ENCODE measurements at places on chromosomes 12 and 14.

DNA sequence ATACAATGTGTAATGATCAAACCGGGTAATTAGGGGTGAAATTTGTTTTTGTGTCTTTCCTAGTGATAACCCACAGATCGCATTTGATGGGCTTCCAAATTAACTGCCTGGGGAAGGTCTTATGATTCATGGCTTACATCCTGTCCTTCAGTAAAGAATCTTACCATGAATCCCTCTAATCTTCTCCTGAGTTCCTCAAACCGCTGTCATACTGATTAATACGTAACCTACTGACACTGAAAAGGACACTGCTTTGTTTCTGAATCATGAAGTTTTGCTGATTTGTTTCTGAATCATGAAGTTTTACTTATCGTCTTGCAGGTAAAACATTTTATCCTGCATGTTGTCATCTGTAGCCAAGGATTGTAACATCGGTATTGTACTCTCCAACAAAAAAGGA, 52.0 kb upstream of the CRY1 start:
- DNase-seq: no peak

- DNase-seq: no peak
Observed at GRCh38 chr12:13948621-13949020, 32.8 kb downstream of the GRIN2B start.

DNA sequence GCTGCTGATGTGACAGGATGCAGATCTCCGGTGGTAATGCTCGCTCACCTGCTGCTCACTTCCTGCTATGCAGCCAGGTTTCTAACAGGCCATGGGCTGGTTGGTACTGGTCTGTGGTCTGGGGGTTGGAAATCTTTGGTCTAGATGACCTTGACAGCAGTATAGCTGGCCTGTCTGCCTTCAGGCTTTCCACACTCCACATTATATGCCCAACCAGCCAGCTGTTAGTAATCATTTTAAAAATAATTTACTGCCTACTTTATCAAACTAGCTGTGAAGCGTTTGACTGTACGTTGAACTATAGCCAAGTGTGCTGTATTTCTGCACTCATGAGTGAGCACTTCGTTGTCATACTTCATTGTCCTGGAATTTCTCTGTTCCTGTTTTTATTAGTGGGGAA, 424.0 kb upstream of the GARIN6 start:
- no peak for DNase-seq

GRCh38 chr12:108477055-108477880, 37.8 kb upstream of the FICD start:
- no peak for DNase-seq

GRCh38 chr12:54032627-54033100, at the start of gene HOXC5:
HOXC5 (plus strand) TSS chr12:54033050; CDS start chr12:54033123, 73 bp downstream.
- peak; percentile 53 for DNase-seq

GRCh38 chr14:100568998-100569733, 18.1 kb downstream of the BEGAIN start:
- no peak for DNase-seq

DNA sequence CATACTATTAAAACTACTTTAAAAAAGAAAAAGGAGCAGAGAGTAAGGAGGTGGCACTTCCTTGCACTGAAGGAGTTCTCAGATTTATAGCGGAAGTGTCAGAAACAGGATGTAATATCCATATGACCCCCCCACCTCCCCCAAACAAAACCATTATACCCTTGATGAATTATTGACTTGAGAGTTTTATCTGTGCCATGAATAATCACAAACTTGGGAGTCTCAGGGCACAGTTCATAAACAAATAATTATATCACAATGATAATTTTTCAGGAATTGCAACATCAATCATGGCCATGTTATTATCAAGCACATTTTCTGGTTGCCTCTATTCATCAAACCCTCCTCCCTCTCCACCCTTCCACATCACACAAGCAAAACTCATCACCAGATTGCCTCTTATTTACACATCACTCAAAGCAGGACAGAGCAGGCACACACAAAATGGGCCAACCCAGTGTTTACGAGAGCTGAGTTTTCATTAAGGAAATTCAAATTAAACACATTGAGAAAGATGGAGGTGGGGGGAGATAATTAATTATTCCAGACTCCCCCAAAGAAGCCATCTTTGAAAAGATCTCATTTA, 141.4 kb downstream of the EGLN3 start:
- no peak for DNase-seq

DNA sequence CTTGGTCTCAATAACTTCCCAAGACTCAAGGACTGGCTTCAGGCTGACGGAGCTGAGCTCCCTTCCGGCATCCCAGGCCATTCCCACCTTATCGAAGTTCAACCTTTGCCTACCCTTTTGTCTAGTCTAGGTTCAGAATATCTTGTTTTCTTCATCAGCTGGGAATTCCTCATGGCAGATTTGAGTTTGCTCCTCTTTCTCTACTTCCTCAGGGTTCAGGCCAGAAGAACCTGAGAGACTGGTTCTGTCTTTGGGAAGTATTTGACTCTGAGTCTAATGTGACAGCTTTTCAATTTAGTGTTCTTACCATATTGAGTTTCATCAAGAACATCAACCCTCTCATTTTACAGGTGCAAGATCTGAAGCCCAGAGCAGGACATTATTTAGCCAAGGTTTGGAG, 2.1 kb downstream of the BIN2 start:
- DNase-seq: no peak

GRCh38 chr12:15669256-15669948, 119.8 kb downstream of the EPS8 start:
- DNase-seq: no peak

DNA sequence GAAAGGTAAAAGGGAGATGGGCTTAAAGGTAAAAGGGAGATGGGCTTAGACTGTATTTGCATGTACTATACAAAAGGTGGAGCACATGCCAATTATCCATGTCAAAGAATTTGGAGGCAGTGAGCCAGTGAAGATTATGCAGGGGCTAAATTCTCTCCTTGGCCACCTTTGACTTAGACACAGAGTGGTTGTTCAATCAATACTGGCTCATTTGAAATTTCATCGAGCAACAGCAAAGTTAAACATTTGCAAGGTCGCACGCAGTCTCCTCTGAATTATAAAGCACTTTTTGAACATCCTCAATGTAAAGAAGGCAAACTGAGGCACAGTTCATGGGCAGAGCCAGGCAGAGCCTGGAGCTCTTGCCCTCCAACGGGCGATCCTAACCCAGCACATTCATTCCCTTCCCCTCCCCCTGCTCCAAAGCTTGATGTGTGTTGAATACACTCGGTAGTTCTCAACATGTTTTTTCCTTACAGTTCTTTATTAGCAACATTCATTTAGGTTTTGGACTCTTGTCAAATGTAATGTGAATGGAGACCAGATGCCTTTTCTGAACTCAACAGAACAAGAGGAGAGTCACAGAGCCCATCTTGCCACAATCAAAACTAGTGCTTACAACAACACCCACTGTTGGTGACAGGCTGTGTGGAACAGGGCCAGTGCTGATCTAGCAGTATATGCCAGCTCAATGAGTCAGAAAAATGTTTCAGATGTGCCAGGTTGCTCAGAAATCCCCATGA, 169.7 kb upstream of the G2E3 start:
- DNase-seq: no peak

GRCh38 chr14:63273717-63274655, 44.7 kb downstream of the GPHB5 start:
- no peak for DNase-seq

GRCh38 chr12:54765652-54766051, 88.7 kb upstream of the MUCL1 start:
- no peak for DNase-seq

GRCh38 chr14:100341301-100342031, 18.3 kb downstream of the SLC25A47 start:
- DNase-seq: peak; percentile 95

- DNase-seq: no peak
Observed at GRCh38 chr12:6228535-6229223, 28.5 kb downstream of the CD9 start.

- no peak for DNase-seq
Observed at GRCh38 chr14:100096656-100097055, 31.4 kb downstream of the EVL start.

DNA sequence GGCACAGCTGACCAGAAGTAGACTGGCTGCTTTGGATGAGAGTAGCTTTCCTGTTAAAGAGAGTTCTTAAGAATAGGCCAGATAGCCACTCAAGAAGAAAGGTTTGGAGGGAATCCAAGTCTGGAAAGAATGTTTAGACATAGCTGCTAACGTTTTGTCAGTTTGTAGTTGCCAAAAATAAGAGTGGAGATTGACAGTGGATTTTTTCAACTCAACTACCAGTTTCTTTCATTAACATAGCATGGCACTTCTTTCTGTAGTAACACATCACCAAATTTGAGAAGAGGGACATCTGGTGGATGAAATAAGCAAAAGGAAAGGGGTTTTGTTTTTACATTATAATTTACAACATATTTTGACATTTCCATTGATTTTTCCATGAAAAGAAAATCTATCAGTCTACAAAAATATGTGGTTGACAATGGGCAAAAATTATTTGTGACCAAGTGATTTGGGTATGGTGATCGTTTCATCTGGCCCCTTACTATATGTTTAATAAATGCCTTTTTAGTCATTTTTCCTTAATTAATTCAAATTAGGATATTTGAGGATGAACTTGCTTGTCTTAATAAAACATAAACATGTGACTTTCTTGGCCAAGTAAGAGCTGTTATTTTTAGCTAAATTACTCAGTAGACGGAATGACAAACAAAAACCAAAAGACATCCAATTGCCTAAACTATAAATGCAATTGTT, 71.1 kb downstream of the PTPRR start:
- no peak for DNase-seq

DNA sequence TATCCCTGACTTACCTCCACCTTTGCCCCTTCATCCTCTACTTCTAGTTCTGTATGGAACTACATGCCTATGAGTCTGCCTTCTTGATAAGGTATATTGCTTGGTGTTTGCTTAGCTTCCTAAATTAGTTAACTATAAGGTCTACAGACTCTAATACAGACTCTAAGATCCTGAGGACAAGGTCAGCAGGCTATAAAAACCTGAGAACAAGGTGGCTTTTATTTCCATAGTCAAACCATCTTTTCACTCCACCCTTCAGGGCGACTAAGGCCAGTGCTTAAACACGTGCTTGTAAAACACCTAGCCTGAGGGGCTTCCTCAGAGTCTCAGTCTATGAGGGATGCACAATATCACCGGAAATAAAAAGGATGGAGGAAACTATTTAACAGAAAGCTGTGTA, 36.1 kb upstream of the COL2A1 start:
- no peak for DNase-seq

- DNase-seq: no peak
Observed at GRCh38 chr12:110039085-110039807, 9.1 kb downstream of the C12orf76 start.

DNA sequence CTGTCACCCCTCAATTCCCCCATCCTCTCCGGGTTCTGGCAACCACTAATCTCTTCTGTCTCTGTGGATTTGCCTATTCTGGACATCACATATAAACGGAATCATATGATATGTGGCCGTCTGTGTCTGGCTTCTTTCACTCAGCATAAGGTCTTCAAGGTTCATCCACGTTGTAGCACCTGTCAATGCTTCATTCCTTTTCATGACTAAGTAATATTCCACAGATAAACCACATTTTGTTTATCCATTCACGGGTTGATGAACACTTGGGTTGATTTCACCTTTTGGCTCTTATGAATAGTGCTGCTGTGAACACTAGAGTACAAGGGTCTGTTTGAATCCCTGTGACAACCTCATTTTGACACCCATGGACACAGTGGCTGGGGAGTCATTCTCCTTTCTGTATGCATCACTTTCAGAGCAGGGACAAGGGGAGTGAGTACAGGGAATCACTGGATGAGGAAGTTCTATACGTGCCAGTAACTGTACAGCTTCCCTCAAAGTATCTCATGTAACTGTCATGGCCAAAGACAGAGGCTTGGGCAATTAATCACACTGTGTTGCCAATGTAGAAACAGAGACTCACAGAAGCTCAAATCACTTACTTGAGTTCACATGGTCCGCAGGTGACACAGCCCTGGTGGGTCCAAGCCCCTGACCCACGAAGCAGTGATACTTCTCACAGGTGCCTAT, 10.9 kb upstream of the TESC start:
- peak; percentile 32 for DNase-seq

- DNase-seq: no peak
Observed at GRCh38 chr12:12885096-12885792, 6.1 kb upstream of the GPRC5A start.

DNA sequence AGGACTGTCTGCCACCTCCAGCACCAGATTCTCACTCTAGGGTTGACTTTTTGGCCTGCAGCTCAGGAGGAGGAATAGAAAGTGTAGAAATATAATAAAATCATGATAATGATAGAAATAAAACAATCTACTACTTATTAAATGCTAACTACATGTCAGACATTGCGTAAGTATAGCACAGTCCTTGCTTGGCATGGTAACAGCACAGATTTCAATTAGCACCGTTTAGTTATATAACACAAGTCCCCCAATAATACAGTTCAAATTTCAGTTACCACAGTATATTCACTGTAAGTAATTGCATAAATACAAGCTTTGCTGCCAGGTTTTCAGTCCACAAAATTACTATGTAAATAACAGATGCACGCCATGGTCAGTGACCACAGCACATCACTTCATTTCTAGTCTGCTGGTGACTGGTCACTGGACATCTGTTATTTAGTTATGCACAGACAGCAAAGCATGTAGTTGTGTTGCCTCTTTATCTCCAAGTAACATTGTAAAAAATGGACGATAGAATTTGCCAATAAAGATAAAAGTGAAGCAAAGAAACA, 6.5 kb upstream of the GLT8D2 start:
- DNase-seq: no peak

DNA sequence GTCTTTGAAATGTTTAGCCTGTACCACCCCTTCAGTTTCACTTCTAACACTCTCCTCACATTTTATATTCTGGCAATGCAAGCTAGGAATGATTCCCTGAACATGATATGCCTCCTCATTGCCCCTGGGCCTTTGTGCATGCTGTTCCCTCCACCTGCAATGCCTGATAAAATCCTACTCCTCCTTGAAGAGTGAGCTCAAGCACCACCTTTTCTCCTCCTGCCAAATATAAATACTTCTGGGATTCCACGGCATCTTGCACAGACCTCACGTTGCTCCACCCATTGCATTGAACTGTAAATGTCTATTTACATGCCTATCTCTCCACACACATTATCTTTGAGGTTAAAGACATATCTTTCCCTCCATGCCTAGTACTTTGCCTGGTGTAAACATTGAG, 21.1 kb downstream of the NKX2-1 start:
- no peak for DNase-seq

DNA sequence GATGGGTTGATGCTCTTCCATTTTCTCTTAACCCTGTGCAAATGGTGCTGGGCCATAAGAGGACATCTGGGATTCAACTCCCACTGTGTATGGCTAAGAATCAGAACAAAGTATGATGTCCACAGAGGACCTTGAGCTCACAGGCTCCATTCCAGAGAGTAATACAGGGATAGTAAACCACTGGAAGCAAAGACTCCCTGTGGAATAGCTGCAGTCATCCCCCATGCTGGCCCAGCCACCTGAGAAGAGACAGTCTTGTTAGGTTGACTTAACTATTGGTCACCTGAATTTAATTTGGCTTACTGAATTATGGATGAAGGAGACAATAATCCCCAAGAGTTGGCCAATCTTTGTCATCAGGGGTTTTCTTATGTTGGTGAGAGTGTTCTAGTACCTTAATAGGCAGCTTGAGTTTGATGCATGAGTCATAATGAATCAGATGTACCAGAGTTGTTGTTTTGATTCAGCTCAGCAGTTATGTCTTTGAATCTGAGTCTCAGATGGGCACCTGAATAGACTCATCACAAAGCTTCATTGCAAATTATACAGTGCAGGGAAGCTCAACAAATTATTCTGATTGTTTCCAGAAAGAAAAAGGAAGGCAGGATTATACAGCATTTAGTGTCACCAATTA, 122.7 kb downstream of the SSPN start:
- peak; percentile 65 for DNase-seq

GRCh38 chr12:88553941-88554658, 26.2 kb downstream of the KITLG start:
- no peak for DNase-seq

- DNase-seq: no peak
Observed at GRCh38 chr12:68579254-68579653, 31.4 kb upstream of the RAP1B start.

Data from inflammatory macrophage treated with lipopolysaccharide for 4 hours (primary cell).